ENCODE measurements at places on chromosomes 1 and 21.

DNA sequence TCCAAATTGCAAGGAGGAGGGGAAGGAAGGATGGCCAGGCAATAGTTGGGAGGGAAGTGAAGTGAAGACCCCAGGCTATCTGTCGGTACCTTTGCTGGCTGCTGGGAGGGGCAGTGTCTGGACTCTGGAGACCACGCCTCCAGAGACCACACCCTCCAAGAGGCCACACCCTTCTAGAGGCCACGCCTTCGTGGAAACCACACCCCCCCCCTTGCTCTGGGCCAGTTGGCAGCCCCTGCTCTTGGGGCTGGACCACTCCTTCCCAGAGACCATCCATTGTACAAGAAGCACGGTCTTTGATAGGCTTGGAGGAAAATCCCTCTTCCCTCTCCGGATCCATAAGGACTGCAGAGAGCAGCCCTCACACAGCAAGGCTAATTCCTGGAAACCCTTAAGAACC is 73.1 kb downstream of the RYR2 start:
- no peak for DNase-seq

DNA sequence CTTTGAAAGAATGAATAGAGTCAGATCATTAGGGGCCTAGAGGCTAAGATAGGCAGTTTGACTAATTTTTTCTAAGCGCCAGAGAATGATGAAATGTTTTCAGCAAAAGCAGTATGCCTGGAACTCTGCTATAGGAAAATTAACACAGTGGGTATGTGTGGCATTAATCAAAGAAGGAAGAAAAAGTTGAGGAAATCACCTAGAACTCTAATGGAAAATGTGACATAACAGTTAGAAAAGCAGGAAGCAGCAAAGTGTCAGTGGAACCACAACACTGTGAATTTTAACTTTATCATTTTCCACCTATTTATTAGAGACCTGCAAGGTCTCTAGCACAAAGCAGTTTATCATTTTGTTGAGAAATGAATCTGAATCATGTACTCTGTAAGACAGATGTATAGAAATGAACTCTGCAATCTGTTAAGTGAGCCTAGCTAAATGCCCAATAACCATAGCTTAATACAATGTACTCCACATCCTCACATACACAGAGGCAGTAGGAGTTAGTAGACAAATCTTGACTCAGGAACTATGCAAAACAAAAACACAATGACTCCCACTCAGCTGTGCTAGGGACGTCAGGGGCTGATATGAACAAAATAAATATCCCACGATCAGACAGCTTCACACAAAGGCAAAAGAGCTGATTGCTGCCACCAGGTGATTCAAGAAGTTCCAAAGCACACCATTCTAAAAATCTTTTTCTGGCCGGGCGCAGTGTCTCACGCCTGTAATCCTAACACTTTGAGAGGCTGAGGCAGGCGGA is 500.7 kb upstream of the NFIA start:
- DNase-seq = no peak

GRCh38 chr1:1862905-1863547 is 27.9 kb downstream of the GNB1 start:
- DNase-seq = no peak

GRCh38 chr1:44826375-44827196 is 16.5 kb downstream of the PTCH2 start:
- no peak for DNase-seq

GRCh38 chr1:193545171-193545570 is 358.8 kb upstream of the B3GALT2 start:
- no peak for DNase-seq

All from T-helper 2 cell (primary cell).